ENCODE measurements at places on chromosomes 4 and X. TPM values are rescaled to one million over a fixed set of nuclear protein-coding genes. Genes with fewer than 3 reads are reported as not detected.

SH3RF1 gene
- total RNA-seq = 18.8 TPM

GRCh38 chrX:25020905-25021449 lies 5.2 kb upstream of the ARX start:
- no peak for DNase-seq
- H3K4me3 ChIP-seq = peak overlapping the region; percentile 67
- no peaks in the 10 kb centered on the region for H3K36me3 ChIP-seq
- peaks cover 33% of the 10 kb centered on the region for H3K4me1 ChIP-seq
- H3K27me3 ChIP-seq = peaks cover 95% of the 10 kb centered on the region

DNA sequence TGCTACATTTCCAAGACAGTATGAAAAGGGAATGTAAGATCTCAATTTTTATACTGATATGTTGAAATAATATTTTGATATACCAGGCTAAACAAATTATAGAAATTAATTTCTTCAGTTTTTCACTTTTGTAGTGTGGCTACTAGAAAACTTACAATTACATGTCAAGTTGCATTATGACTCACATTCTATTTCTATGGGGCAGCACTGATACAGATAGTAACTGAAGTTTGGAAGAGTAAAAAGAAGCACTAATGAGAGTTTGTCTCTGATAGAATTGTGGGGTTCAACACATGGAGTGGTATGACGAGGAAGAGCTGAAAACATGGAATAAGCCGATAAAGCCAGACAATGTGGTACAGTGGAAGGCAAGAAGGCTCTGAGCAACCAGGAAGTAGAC lies 95.6 kb downstream of the NR3C2 start:
- H3K27me3 ChIP-seq = no peaks in the 10 kb centered on the region
- no peaks in the 10 kb centered on the region for H3K36me3 ChIP-seq
- no peak overlapping the region for H3K4me3 ChIP-seq
- no peak for DNase-seq
- H3K4me1 ChIP-seq = peaks cover 4% of the 10 kb centered on the region
- H3K27ac ChIP-seq = no peak overlapping the region

- H3K4me3 ChIP-seq = peak within 1 kb of the TSS; percentile 89
- peak within 1 kb of the TSS; percentile 77 for H3K27ac ChIP-seq
- DNase-seq = peak; percentile 65
- H3K36me3 ChIP-seq = no peaks in the 10 kb centered on the region
Measured at GRCh38 chr4:2417765-2418649, at the start of gene ZFYVE28. ZFYVE28 (minus strand) TSS chr4:2418645; CDS start chr4:2418323, 322 bp downstream.

- DNase-seq = no peak
- no peaks in the 10 kb centered on the region for H3K27me3 ChIP-seq
- H3K4me1 ChIP-seq = no peaks in the 10 kb centered on the region
Measured at GRCh38 chrX:19133784-19134183, 11.5 kb upstream of the ADGRG2 start.

DNA sequence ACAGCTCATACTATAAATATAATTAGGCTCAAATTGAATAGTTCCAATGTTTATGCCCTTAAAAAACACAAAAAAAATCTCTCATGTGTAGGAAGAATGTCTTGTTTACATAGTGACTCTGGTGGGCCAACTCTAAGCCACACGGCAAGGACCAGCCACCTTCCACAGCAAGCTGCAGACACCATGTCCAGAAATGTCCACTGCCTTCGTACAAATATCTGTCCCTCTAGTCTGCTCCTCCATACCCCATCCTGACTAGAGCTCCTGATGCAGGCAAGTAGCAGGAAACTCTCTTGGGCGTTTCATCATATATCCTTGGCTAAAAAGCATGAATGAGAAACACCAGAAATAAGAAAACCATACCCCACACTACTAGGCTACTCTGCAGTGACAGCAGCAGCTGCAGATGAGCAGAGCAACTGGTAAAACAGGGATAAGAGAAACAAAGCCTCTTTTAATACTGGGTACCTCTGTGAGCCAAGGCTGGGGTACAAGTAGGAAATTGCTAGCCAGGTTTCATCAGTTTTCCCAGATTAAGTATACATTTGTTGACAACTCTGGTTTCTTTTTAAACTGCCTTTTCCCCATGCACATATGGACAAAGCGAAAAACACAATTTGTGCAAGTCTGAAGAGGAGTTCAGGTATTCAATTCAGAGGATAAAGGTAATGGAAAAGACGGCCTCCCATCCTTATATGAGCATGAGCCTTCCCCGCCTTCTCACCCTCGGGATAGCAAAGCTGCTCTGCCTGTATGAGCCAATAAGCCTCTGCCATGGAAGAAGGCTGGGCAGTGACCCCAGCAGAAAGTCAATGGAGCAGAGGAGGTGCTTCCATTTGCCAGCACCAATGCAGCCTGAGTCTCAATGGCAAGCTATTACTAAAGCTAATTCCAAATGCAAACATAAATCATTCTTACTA lies 245.4 kb downstream of the DCLK2 start:
- no peak for DNase-seq
- peak overlapping the region; percentile 2 for H3K27ac ChIP-seq
- peaks cover 8% of the 10 kb centered on the region for H3K4me1 ChIP-seq
- no peaks in the 10 kb centered on the region for H3K27me3 ChIP-seq

GRCh38 chr4:178185517-178185916 lies 743.3 kb upstream of the AGA start:
- no peak overlapping the region for H3K27ac ChIP-seq
- H3K36me3 ChIP-seq = no peaks in the 10 kb centered on the region
- H3K27me3 ChIP-seq = no peaks in the 10 kb centered on the region
- DNase-seq = no peak

GRCh38 chr4:26217481-26217880 lies 103.3 kb upstream of the RBPJ start:
- H3K27me3 ChIP-seq = peaks cover 12% of the 10 kb centered on the region
- H3K4me3 ChIP-seq = no peak overlapping the region
- no peak overlapping the region for H3K27ac ChIP-seq
- no peak for DNase-seq
- peaks cover 22% of the 10 kb centered on the region for H3K4me1 ChIP-seq
- H3K36me3 ChIP-seq = no peaks in the 10 kb centered on the region

DNA sequence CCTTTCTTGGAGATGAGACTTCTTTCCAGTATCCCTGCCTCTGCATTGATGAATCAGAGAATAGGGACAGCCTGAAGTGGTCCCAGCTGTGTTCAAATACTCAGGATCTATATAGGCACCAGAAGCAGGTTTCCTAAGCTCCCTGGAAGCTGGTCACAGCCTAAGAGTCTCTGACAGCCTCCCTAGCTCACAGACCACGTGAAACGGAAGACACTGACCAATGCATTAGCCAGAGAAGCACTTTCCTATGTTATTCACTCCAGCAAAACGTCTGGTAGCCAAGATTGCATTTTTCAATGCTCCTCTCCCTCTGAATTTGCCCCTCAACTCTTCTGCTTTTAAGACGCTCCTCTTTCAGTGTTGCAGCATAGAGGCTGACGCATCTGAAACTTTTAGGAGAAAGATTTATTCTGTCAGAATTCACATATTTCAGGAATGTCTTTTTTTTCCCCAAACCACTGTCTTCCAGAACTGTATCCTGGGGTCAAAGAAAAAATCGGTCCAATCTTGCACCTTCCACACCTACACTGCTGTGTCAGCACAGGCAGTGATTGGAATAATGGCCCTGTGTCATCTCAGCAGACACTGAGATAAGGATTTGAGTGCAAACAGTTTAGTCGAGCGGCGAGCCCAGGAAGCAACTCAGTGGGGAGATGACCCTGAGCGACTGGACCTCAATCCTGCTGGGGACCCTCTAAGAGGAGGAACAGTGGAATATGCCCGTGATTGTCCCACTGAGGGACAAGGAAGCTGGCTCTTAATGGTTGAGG lies 109.4 kb downstream of the SMIM20 start:
- H3K36me3 ChIP-seq = no peaks in the 10 kb centered on the region
- peak overlapping the region; percentile 39 for H3K27ac ChIP-seq
- H3K27me3 ChIP-seq = peaks cover 25% of the 10 kb centered on the region
- peaks cover 33% of the 10 kb centered on the region for H3K4me1 ChIP-seq
- DNase-seq = no peak

Data from type B pancreatic cell (in vitro differentiated cells).